ENCODE measurements at places on chromosomes 11 and 22.

- DNase-seq = no peak
Measured at GRCh38 chr11:59862252-59862651, 4.0 kb downstream of the TCN1 start.

DNA sequence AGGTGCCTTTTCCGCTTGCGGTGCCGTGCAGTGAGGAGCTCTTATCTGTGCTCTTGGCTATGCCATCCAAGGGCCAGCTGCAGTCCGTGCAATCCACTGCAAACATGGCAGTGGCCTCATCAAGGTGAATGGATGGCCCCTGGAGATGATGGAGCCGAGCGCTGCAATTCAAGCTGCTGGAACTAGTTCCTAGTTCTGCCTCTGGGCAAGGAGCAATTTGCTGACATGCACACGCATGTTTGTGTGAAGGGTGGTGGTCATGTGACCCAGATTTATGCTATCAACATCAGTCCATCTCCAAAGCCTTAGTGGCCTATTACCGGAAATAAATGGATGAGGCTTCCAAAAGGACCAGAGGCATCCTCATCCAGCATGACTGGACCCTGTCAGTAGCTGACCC, 3.1 kb upstream of the EHD1 start:
- no peak for DNase-seq

- DNase-seq = peak; percentile 80
Measured at GRCh38 chr11:128726458-128727139, 32.7 kb downstream of the FLI1 start.

DNA sequence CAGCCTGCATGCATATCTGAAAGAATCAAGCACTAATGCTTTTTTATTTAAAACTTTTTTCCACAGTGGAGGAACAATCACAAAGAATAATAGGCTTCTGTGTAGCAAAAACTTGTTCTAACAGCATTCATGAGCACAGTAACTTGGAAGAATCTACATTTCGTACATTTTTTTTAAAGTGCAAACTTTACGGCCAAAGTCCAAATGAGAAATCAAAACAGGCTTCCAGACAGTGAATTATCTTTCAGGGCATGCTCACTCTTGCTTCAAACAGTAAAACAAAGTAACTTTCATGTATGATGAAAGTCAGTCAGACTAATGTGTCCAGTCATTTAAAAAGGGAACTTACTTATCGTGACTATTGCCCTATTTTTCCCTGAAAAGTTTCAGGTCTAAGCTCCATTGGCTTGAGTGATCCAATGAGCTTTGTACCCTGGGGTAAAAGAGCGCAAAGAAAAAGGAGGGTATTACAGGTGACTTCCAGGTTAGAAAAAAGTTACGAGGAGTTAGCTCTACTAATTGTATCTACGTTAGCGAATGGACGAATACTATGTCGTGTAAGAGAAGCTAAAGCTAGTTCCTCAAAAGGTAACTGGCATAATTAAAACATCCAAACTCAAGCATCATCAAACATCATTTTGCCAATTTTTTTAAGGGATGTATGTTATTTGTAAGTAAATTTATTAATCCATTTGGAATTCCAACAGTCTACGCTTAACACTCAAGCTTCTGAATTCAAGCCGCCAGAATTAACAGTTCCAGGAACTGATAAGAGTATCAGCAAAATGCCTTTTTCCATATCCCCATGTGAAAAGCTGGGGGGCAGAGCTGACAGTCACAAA, 1.7 kb downstream of the PICALM start:
- DNase-seq = peak; percentile 29

Measured in naive B cell (primary cell).